T follicular helper cell (primary cell): ENCODE measurements at places on chromosomes 2 and 18.

DNA sequence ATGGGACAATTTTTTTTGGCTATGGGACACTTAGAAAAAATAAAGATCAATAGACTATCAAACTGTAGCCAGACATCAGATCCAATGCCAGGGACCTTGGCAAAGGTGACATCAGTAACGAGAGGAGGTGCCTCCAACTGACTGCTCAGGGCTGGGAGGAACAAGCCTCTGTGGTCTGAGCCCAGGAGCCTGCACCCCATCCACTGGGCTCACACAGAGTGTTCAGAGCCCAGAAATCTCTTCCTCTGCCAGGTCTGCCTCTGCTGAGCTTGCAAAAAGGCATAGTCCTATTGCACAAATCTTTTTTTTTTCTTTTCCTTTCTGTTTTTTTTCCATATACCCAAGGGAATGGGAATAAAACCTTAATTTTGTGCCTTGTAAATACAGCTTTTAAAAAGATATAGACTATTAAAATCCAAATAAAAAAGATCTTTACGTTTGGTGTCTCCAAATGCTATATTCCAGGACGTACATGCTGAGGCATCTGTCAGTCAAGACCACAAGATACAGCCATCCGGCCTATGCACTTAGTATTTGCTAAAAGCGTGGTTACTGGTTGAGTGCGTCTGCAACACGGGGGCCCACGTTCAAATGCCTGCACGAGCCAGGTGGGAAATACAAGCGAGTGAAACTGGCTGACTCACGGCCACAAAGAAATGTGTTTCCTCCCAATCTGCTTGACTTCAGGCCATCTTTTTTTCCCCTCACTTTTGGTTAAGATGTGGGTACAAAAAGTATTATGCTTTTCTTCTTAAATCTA, 7.8 kb upstream of the ARHGAP25 start:
- DNase-seq: peak; percentile 64

DNA sequence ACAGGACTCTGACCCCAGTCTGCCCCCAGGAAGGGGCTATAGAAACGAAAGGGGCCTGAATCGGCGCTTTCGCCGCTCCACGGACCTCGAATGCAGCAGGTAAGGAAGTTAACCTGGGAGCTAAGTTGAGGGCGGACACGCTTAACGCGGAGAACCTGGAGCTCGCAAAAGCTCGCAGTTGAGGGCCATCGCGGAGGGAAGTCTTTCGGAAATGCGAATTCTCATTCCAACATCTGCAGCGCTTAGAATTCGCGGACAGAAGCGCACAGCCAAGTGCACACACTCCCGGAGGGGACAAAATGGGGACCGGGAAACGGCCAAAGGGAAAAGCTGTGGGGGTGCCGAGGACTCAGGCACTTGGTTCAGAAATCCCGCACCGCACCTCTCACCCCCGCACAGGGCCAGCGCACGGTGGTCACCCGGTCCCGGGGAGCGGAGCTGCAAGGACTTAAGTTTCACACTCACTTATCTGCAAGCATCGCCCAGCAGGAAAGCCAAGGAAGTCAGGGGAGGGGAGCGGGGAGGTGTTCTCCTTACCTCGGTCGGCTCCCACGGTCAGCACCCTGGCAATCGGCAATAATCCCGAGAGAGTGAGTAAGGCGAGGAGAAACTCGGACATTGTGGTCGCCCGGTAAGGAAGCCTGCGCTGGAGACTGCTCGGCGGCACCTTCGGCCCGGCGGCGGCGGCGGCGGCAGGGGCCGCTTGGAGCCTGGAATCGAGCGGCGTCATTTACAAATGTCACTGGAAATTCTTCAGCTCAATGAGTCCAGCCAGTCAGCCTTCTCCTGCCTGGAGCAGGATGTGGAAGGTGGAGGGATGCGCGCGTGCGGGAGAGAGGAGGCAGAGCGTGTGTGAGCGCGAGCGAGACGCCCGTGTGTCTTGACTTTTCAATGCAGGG, 456 bp downstream of the LRP1B start:
- no peak for DNase-seq

DNA sequence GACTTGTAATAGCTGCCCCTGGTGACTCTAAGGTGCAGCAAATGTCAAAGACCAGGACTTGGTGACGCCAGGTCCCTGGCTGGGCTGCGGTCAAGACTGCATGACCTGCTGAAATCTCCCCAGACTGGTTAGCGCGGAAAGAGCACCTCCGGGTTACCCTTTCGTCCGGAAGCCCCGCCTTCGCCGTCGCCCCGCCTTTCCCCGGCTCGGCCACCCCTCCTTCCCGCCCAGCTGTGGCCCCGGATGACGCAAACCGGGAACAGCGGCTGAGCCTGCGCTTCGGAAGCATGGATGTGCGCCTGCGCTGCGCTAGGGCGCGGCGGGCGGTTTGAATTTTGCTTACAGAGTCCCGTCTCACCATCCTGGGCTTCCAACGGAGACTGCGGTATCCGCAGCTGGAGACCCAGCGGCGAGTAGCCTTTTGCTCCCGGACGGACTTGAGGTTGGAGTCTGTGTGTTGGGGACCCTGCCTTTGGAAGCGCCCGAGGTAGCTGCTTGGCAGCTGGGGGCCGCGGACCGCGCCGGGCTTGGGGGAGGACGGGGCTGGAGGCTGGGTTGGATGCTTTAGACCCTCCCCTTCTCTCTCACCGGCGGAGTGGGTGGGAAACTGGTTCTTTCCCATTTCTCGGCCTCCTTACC, at the start of gene SKA1:
TSS of gene SKA1 (plus strand) at position 294 of the 639 bp plus-strand sequence. CDS start 785 bp downstream, outside the sequence.
- peak; percentile 87 for DNase-seq

GRCh38 chr18:9874728-9875127, 11.0 kb upstream of the TXNDC2 start:
- DNase-seq: no peak
